ENCODE measurements at places on chromosomes 4 and X. TPM values are rescaled to one million over a fixed set of nuclear protein-coding genes. Genes with fewer than 3 reads are reported as not detected.
A peak's percentile ranks its signal among the peaks of the same experiment; 100 is the strongest.

DNA sequence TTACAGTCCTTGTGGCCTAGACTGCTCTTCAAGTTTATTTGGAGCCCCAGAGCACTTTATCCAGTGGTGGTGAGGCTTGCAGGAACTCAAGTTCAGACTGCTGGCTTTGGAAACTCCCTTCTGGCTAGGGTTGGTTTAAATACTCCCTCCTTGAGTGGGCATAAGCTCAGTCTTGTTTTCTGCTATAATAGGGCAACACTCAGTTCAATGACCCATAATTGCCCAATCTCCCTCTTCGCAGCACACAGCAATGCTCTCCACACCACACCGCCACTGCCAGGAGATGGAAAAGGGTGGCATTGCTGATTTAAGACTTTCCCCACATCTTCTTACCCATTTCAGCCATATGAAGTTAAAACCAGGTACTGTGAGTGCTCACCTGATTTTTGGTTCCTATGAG lies 27.9 kb upstream of the USP38 start:
- no peak for DNase-seq

- no peak for DNase-seq
Measured at GRCh38 chr4:177546745-177547144, 104.5 kb upstream of the AGA start.

The RGN gene
- 0.10 TPM for total RNA-seq

GRCh38 chr4:153273751-153274150 lies 69.5 kb downstream of the TRIM2 start:
- no peak for DNase-seq

GRCh38 chr4:98625920-98626319 lies 32.5 kb downstream of the TSPAN5 start:
- no peak for DNase-seq

DNA sequence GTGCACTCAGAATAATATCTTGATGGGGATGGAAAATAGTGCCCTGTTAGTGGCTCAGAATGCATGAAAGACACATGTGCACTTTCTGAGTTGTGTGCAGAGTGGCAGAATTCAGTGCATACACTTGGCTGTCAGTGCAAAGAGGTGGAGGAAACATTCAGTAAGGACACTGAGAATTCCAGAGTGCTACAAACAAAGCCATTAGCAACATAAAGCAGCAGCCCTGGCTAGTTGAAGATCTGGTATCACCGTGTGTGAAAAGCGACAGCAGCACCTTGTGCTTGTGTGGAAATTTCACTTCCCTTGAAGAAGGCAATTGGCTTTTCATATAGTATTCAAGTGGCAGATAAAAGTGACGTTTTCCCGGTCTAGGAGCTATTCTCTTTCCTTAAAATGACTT lies 810.4 kb downstream of the TRIML1 start:
- no peak for DNase-seq

GRCh38 chr4:45442466-45442865 lies 681.4 kb downstream of the GABRG1 start:
- DNase-seq = no peak

DNA sequence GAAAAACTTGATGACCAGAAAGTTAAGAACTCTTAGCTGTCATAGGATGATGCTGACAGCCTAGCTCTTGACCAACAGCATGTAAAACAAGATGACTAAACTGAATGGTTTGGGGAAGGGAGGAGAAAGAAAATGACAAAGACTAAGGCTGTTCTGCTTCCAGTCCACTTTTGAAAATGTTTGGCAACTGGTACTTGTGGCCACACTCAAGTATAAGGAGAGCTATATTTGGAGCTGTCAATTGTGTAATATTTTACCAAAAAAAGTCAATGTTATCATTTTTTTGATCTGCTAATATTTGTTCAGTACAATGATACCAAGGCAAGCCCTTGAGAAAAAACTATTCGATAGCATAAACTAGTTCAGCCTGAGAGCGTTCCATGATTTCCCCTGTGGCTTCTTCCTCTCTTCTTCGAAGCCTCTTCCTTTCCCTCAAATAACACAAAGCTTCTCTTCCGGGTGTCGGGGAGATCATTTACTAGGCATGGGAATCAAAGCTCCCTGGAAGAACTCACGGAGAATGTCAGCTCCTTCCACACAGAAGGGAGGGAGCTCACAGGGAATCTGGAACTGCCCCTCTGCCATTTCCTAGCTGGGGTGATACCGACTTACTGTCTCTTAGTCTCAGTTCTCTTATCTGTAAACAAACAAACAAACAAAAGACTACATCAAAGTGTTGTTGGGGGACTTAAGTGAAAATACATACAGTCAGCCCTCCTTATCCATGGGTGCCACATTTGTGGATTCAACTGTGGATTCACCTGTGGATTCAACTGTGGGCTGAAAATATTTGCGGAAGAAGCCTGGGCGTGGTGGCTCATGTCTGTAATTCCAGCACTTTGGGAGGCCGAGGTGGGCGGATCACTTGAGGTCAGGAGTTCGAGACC lies 82.6 kb downstream of the SCD5 start:
- no peak for DNase-seq

GRCh38 chr4:39712819-39713607 lies 15.1 kb downstream of the UBE2K start:
- DNase-seq = peak; percentile 42

The SPANXN3 gene
- not detected for total RNA-seq

DNA sequence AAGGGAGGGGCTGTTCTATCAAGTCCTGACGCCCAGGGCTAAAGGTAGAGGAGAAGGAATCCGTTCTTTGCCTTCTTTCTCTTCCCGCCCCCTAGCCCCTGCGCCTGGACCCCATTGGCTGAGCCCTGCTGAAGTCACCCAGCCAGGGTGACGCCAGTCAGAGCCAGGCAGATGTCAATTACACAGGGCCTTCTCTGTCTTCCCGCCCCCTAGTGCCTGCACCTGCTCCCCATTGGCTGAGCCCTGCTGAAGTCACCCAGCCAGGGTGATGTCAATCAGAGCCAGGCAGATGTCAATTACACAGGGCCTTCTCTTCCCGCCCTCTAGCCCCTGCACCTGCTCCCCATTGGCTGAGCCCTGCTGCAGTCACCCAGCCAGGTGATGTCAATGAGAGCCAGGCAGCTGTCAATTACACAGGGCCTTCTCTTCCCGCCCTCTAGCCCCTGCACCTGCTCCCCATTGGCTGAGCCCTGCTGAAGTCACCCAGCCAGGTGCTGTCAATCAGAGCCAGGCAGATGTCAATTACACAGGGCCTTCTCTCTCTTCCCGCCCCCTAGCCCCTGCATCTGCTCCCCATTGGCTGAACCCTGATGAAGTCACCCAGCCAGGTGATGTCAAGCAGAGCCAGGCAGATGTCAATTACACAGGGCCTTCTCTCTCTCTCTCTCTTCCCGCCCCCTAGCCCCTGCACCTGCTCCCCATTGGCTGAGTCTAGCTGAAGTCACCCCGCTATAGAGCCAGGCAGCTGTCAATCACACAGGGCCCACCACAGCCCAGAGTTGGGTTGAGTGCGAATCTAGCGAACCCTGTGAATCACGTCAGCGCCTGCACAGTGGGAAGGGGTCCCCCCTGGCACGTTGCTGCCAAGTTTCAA lies 46.4 kb downstream of the ASMT start:
- DNase-seq = no peak

GRCh38 chr4:182257503-182257902 lies 14.3 kb downstream of the TENM3 start:
- DNase-seq = no peak
